ENCODE measurements at places on chromosomes 12 and 14. TPM values are rescaled to one million over a fixed set of nuclear protein-coding genes. Genes with fewer than 3 reads are reported as not detected.

DNA sequence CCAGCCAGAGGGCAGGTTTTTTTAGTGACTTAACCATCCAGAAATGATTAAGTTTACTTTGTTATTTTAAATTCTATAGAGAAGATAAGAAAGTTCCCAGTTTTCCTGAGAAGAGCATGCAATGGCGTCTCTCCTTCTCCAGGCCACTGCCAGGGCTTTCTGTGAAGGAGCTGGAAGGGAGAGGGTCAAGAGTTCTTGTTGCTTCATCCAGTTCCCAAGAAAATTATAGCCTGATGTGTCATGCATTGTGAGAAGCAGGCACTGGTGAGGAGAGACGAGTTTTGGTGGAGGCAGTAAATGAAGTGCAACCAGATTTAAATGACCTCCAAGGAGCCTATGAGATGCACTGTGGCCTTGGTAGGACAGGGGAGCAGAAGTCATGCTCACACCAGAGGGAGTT, 14.2 kb downstream of the ELK3 start:
- DNase-seq, result no peak

GRCh38 chr14:101707068-101707842, 54.3 kb upstream of the PPP2R5C start:
- peak; percentile 83 for DNase-seq

- DNase-seq, result no peak
Measured at GRCh38 chr14:62631176-62631575, 414.1 kb downstream of the KCNH5 start.

GRCh38 chr14:56057071-56057741, 61.0 kb upstream of the PELI2 start:
- no peak for DNase-seq

PTGDR gene
- 0.07 TPM for total RNA-seq

SDS gene
- total RNA-seq, result not detected

CELA1 gene
- not detected for total RNA-seq
